SK-N-SH (cell line): ENCODE measurements at places on chromosomes 7 and 10. TPM values are rescaled to one million over a fixed set of nuclear protein-coding genes. Genes with fewer than 3 reads are reported as not detected.

GRCh38 chr10:2076528-2076927 is 339.2 kb upstream of the ADARB2 start:
- no peaks in the 10 kb centered on the region for H3K4me1 ChIP-seq
- H3K27ac ChIP-seq: no peak overlapping the region
- no peaks in the 10 kb centered on the region for H3K36me3 ChIP-seq
- H3K27me3 ChIP-seq: no peaks in the 10 kb centered on the region
- no peak overlapping the region for H3K4me3 ChIP-seq
- DNase-seq: no peak

- no peak overlapping the region for H3K27ac ChIP-seq
- no peaks in the 10 kb centered on the region for H3K27me3 ChIP-seq
- no peaks in the 10 kb centered on the region; the same call in 1 of the 2 replicates for H3K4me1 ChIP-seq
- H3K36me3 ChIP-seq: no peaks in the 10 kb centered on the region
These were observed 40.1 kb downstream of the IQUB start for GRCh38 chr7:123494193-123494796.

DNA sequence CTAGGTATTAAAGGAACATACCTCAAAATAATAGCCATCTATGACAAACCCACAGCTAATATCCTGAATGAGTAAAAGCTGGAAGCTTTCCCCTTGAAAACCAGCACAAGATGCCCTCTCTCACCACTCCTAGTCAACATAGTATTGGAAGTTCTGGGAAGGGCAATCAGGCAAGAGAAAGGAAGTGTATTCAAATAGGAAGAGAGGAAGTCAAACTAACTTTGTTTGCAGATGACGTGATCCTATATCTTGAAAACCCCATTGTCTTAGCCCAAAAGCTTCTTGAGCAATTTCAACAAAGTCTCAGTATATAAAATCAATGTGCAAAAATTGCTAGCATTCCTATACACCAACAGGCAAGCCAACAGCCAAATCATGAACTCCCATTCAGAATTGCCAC is 131.3 kb downstream of the FANK1 start:
- no peak overlapping the region for H3K27ac ChIP-seq
- no peaks in the 10 kb centered on the region for H3K4me1 ChIP-seq
- no peak overlapping the region for H3K4me3 ChIP-seq
- DNase-seq: no peak

- H3K4me3 ChIP-seq: no peak overlapping the region
- no peak for DNase-seq
- H3K27me3 ChIP-seq: no peaks in the 10 kb centered on the region; the same call in 1 of the 2 replicates
These were observed 9.9 kb downstream of the SOSTDC1 start for GRCh38 chr7:16455591-16455990.

DNA sequence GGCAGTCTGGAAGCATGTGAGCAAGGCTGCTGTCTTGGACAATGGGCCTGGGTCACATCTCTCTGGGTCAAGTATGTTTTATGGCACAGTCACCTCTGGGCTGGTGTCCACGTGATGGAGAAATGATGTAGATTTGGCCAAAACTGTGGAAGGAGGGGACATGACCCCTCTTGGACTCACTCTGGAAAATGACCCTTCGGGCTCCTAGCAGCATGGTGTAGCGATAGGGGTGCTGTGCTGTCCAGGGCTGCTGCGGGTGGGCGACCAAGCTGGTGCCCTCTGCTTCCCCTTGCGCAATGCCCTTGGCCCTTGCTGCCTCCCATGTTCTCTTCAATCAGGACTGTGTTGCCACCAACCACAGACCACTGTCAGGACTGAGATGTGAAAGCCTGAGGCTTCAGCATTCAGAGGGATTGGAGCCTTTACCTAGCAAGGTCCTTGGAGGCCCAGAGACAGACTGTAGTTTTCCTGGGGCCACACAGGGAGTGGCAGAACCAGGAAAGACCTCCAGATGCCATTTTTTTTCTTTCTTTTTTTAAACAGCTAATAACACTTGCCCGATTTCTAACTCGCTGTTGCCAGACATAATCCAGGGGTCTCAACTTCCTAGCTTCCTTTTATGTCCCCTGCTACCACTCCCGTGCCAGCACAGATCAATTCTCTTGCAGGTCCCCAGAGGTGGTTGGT is 6.1 kb downstream of the CYP26A1 start:
- no peak overlapping the region for H3K27ac ChIP-seq
- DNase-seq: no peak
- no peaks in the 10 kb centered on the region for H3K36me3 ChIP-seq
- peak overlapping the region; percentile 42; the same call in 1 of the 2 replicates for H3K4me3 ChIP-seq
- peaks cover 12% of the 10 kb centered on the region; the same call in 1 of the 2 replicates for H3K4me1 ChIP-seq
- peaks cover 15% of the 10 kb centered on the region for H3K27me3 ChIP-seq

GRCh38 chr10:8768852-8769251 is 714.4 kb downstream of the GATA3 start:
- H3K4me1 ChIP-seq: no peaks in the 10 kb centered on the region; the same call in 1 of the 2 replicates
- H3K27me3 ChIP-seq: no peaks in the 10 kb centered on the region
- H3K27ac ChIP-seq: no peak overlapping the region
- no peak for DNase-seq
- H3K36me3 ChIP-seq: no peaks in the 10 kb centered on the region

DNA sequence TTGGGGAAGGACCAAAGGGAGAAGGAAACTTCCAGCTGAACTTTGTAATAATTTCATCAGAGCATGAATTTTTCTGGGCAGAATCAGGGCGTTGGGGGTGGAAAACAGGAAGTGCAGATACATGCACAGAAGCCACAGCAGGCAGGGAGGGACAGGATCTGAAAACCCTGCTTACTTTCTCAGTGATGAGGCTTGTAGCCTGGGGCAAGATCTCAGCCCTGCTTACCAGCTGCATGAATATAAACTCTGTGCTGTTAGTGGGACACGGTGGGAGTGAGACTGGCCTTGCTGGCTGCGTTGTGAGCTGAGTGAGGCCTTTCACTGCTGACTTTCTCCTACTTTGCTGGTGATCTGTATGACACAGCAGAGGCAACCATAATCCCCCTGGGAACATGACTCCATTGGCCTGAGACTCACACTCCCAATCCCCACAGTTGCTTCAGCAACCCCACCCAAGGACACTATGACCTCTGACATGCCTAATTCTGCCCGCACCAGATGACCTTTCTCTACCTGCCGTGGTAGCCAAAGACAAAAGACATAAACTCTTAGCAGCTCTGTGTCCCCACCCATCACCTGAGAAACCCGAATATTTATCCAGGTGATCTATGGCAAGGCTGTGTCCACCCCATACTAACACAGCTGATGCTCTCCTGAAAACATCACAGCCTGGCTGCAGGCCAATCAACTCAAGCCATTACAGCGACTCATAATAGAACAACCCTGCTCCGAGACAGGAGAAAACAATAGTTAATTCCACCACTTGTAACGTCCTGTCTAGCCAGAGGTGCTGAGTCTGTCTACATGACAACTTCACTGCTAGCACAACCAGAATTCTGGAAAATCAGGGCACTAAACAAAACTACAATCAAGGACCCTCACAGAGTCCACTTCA is 190.7 kb upstream of the CHRM2 start:
- no peaks in the 10 kb centered on the region for H3K36me3 ChIP-seq
- no peak overlapping the region for H3K4me3 ChIP-seq
- H3K4me1 ChIP-seq: peaks cover 12% of the 10 kb centered on the region; the same call in 1 of the 2 replicates
- H3K27ac ChIP-seq: no peak overlapping the region
- H3K27me3 ChIP-seq: no peaks in the 10 kb centered on the region

DNA sequence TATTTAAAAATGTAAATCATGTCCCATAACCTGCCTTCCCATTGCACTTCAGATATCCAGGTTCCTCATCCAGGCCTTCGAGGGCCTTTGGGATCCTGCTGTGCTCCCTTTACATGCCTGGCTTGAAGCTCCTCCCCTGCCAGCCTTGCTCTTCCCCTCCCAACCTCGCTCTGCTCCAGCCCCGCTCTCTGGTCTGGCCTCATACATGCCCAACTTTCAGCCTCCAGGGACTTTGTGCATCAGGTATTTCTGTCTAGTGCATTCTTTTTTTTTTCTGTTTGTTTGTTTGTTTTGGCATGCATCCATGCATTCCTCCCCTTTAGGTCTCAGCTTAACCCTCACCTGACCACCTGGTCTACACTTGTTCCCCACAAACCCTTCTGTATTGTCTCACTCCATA is 160.3 kb downstream of the SNX10 start:
- H3K4me3 ChIP-seq: no peak overlapping the region
- no peak overlapping the region for H3K27ac ChIP-seq
- H3K36me3 ChIP-seq: no peaks in the 10 kb centered on the region
- H3K27me3 ChIP-seq: no peaks in the 10 kb centered on the region

GRCh38 chr7:50937727-50938126 is 155.0 kb upstream of the GRB10 start:
- peaks cover 52% of the 10 kb centered on the region; the same call in 1 of the 2 replicates for H3K27me3 ChIP-seq
- no peaks in the 10 kb centered on the region for H3K36me3 ChIP-seq
- no peaks in the 10 kb centered on the region for H3K4me1 ChIP-seq

GRCh38 chr7:63899691-63900393 is 98.8 kb upstream of the ZNF722 start:
- no peaks in the 10 kb centered on the region for H3K36me3 ChIP-seq
- peak overlapping the region; percentile 99 for H3K4me3 ChIP-seq
- no peak overlapping the region for H3K27ac ChIP-seq
- H3K4me1 ChIP-seq: peaks cover 20% of the 10 kb centered on the region

DNA sequence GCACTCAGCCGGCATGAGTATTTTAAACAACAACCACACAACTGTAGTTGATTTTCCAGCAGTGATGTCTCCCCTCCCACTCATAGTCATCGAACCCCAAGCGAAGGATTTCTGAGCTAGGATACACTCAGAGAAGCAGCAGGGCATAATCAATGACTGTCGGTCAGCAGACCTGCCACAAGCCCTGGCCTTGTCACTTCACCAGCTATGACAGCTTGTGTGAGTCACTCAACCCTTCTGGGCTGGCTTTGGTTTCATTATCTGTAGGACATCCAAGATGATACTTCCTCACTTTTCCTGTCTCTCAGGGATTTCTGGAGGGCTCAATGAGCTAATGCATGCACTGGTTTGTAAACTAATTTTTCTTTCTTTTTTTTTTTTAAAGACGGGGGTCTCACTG is 22.0 kb upstream of the UBE3C start:
- H3K27me3 ChIP-seq: peaks cover 16% of the 10 kb centered on the region; the same call in 1 of the 2 replicates
- DNase-seq: no peak
- no peak overlapping the region for H3K4me3 ChIP-seq
- H3K27ac ChIP-seq: no peak overlapping the region

DNA sequence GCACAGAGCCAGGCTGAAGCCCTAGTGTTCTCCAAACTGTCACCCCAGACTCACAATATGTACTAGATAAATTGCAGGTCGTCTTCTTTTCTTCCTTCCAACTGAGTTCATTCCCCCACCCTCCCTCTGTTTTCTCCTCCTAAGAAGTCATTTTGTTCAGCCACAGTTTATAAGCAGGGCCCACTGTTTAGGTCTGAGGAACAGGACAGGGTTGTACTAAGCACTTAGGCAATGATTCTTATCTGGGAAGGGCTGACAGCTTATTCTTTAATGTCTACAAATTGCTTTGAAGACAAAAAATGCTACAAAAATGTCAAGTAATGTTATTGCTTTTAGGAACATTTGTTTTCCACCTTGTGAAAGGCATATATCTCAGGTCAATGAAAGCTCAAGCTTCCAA is 59.1 kb downstream of the CDC123 start:
- H3K36me3 ChIP-seq: peaks cover 3% of the 10 kb centered on the region; the same call in 1 of the 2 replicates
- no peak overlapping the region for H3K27ac ChIP-seq
- no peak for DNase-seq
- H3K27me3 ChIP-seq: no peaks in the 10 kb centered on the region

The HTR5A gene
- not detected in 2 replicates for polyA plus RNA-seq

The SRGN gene
- 0.06 and 0.10 TPM in 2 replicates for polyA plus RNA-seq

The ETV1 gene
- polyA plus RNA-seq: 22.3 and 24.9 TPM in 2 replicates

The TAS2R41 gene
- polyA plus RNA-seq: not detected in 2 replicates
